ENCODE measurements at places on chromosomes 1 and 21.

DNA sequence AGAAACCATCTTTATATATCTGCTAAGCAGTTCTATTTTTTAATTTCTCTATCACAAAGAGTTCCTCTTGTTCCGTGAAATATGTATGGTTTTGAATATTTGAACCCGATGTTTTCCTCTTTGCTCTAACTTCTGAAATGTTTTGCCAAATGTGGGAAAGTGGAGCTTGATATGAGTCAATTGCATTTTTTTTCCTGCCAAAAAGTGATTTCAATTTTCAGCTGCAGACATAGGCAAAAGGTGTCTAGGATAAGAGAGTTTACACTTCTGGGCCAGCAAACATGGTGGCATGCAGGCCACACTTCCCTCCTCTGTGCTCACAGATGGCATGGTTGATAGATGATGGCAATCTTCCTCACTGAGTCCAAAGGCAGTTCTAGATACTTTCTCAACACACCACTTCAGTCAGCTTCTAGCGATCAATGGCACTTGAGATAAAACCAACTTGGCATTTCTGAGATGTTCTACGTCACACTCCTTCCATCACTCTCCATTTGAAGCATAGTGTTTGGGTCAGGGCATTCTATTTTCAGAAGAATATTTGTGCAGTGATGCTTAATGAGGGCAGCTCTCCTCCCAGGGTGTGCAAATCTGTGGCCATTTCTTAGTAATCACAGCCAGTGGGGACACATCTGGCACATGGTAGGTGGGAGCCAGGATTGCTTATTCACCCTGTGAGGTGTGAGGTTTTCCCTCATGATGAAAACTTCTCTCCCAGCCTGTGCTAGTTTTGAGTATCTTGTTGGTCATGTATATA is 54.4 kb upstream of the SCAF4 start:
- no peak for DNase-seq

DNA sequence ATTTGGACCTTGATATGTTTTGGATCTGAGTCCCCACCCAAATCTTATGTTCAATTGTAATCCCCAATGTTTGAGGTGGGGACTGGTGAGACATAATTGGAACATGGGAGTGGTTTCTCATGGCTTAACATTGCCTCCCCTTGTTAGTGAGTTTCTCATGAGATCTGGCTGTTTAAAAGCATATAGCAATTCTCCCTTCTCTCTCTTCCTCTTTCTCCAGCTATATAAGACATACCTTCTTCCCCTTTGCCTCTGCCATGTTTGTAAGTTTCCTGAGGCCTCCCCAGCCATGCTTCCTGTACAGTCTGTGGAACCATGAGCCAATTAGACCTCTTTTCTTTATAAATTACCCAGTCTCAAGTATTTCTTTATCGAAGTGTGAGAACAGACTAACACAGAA is 692.4 kb downstream of the KCNT2 start:
- DNase-seq = no peak

- no peak for DNase-seq
Observed at GRCh38 chr1:232886271-232886670, 64.1 kb upstream of the NTPCR start.

DNA sequence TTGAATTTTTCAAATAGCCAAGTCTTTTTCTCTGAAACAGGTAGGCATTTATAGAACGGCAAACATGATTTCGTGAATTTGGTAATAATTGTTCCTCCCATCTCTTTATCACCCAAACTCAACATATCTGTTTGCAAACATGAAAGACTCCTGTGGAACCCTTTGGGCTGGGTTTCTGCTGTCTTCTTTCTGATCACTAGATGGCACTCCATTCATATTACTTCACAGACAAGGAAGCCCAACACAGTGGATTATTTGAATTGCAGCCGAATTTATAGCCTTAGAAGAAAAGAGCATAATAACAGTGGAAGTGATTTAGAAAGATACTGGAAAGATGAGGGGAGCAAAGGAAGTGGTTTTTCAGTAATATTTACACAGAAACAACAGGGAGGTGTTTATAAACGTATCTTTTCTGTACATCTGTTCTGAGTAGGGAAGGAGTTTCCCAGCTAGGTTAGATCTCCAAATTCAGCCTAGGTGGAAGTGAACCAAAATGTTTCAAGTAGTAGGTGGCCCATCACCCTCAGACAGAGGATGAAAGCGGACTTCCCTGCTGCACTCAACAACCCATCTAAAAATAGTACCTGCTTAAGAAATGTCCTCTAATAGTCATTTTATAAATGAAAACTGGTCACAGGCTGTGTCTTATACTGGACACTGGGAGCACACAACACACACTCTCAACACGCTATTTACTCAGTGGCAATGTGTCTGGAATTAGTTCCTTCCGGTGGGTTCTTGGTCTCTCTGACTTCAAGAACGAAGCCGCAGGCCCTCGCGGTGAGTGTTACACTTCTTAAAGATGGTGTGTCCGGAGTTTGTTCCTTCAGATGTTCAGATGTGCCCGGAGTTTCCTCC is 67.6 kb downstream of the MAP3K21 start:
- DNase-seq = peak; percentile 18

DNA sequence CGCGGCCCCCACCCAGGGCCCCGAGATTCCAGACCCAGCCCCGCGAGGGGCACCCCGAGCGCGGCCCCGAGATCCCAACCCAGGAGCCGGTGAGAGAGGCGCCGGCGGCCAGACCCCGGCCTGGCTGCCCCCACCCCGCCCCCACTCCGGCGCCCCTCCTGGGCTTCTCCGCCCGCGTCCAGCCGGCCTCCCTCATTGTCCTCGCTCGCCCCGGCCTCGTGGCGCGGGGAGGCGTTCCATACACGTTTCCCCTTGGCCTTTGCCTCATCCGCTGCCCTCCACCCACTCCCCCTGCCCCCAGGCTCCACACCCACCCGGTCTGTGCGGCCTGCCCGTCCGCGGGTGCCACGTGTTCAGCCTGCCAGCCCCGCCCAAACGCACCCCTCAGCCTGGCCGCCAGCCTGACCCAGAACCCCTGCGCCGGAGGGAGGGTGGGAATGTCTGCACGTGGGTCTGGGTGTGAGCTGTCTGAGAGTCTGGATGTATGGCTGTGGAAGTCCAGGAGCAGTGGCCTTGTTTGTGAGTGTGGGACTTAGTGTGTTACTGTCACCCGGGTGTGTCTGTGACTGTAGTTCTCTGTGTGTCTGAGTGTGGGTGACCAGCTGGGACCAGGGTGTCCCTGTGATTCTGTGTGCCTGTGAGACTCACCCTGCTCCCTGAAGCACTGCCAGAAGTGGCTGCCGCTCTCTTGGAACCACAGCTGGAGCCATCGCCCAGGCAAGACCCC is 681 bp downstream of the B4GALT2 start:
- no peak for DNase-seq

All from AG09309 (cell line).